ENCODE measurements at places on chromosomes 5 and 9.

GRCh38 chr5:88872971-88873370, 10.0 kb downstream of the MEF2C start:
- DNase-seq = no peak

DNA sequence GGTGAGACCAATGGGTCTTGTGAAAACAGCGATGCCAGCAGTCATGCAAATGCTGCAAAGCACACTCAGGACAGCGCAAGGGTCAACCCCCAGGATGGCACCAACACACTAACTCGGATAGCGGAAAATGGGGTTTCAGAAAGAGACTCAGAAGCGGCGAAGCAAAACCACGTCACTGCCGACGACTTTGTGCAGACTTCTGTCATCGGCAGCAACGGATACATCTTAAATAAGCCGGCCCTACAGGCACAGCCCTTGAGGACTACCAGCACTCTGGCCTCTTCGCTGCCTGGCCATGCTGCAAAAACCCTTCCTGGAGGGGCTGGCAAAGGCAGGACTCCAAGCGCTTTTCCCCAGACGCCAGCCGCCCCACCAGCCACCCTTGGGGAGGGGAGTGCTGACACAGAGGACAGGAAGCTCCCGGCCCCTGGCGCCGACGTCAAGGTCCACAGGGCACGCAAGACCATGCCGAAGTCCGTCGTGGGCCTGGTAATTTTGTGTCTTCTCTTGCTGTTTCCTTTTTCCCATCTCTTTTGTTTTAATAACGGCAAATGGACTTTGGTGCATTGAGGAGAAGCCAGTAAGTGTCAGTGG, 98.0 kb downstream of the EHMT1 start:
- no peak for DNase-seq

GRCh38 chr9:92439921-92440750, 15.9 kb upstream of the OMD start:
- DNase-seq = no peak

DNA sequence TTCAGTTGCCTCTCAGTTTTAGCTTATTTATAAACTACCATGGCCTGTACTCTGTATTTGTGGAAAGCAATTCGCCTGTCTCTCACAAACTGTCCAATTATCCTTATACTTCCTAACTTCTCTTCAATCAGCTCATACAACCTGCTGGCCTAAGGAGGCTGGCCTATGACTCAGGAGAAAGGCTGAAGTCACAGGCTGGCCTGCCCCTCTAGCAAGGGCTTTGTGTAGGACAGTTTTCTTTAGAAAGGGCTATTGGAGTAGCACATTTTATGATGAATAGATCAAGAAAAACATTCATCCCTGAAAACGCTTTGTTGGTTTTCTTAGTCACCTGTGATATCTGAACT, 988.7 kb upstream of the ARRDC3 start:
- DNase-seq = no peak

- DNase-seq = no peak
Observed at GRCh38 chr9:116116393-116116792, 37.2 kb upstream of the PAPPA start.
